T-helper 22 cell (primary cell): ENCODE measurements at places on chromosomes 1 and 21.

- no peak for DNase-seq
These were observed 1.2 kb downstream of the GLIS1 start for GRCh38 chr1:53737648-53738204.

DNA sequence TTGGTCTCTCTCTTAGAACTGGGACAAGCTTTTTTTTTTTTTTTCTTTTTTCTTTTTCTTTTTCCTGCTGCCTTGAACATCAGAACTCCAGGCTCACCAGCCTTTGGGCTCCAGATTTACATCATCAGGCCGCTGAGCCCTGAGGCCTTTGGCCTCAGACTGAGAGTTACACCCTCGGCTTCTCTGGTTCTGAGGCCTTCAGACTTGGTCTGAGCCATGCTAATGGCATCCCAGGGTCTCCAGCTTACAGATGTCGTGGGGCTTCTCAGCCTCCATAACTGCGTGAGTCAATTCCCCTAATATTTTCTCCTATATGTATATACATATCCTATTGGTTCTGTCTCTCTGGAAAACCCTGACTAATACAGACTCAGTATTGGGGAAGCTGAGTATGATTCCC, 36.5 kb upstream of the RC3H1 start:
- no peak for DNase-seq

DNA sequence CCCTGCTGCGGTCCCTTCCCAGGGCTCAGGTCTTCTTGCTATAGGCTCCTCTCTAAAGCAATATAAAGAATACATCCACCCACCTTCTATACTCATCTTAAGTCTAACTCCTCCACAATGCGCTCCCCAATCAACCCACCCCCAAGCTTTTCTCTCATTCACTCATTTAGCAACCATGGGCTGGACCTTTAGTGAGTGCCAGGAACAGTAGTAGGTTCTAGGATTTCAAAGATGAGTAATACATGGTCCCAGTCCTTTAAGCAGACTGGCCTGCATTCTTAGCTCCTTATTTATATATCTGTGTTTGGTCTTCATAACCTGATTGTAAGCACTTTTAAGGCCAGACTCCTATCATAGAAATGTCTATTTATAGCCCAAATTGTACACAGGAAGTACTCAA, 5.9 kb downstream of the CAMK1G start:
- no peak for DNase-seq

- DNase-seq: no peak
These were observed 33.0 kb downstream of the HUNK start for GRCh38 chr21:31905503-31906451.

- no peak for DNase-seq
These were observed 36.2 kb downstream of the CELF3 start for GRCh38 chr1:151680391-151680790.

DNA sequence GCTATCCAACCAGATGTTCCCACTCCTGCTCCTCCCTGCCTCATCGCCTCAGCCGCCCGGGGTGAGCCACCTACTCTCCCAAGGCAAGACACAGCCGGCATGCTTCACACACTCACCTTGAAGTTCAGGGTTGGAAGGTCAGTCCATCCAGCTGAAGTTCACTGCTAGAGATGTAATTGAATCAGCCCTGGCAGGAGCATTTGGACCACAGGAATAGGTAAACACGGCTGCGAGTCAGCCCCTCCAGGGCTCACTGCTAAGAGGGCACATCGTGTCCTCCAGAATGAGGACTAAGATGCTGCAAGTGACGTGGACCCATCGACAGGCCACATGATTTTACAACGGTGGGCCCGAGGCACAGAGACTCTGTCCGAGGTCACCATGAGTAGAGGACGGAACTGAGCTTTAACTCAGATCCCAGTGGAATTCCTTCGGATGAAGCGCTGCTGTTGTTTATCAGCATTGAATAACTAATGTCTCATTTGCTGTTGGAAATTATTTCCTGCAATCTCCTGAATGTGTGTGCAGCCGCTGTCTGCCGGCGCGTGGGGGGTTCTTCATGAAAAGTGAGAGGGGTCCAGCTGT, 41.9 kb downstream of the RSPH1 start:
- no peak for DNase-seq

DNA sequence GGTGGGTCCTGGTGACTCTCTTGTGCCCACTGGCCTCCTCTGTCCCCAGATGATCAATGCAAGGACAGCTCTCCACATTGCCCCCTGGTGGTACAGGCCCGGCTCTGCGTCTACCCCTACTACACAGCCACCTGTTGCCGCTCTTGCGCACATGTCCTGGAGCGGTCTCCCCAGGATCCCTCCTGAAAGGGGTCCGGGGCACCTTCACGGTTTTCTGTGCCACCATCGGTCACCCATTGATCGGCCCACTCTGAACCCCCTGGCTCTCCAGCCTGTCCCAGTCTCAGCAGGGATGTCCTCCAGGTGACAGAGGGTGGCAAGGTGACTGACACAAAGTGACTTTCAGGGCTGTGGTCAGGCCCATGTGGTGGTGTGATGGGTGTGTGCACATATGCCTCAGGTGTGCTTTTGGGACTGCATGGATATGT, 10.8 kb downstream of the ADAMTSL4 start:
- no peak for DNase-seq

GRCh38 chr21:36693489-36694030, 5.4 kb upstream of the SIM2 start:
- no peak for DNase-seq

DNA sequence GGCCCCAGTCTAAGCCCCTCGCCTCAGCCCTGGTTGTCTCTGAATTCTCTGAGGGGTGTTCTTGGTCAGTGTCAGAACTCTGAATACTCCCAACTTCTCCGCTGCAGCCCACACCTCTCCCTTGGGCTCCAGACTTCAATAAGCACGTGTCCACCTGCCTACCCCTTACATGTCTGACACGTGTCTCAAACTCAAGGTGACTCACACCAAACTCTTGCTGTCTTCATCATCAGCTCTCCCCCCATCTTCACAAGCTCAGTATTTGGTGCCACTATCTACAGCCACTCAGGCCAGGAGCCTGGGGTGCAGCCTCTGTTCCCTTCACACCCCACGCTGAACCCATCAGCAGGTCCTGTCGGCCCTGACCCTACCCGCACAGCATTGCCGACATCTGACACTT, 18.8 kb upstream of the UBXN10 start:
- no peak for DNase-seq

GRCh38 chr1:115536279-115536816, 105.4 kb upstream of the VANGL1 start:
- no peak for DNase-seq

GRCh38 chr1:9440763-9441194, 98.5 kb upstream of the SLC25A33 start:
- no peak for DNase-seq

GRCh38 chr1:86991549-86992186, 77.2 kb downstream of the HS2ST1 start:
- no peak for DNase-seq

DNA sequence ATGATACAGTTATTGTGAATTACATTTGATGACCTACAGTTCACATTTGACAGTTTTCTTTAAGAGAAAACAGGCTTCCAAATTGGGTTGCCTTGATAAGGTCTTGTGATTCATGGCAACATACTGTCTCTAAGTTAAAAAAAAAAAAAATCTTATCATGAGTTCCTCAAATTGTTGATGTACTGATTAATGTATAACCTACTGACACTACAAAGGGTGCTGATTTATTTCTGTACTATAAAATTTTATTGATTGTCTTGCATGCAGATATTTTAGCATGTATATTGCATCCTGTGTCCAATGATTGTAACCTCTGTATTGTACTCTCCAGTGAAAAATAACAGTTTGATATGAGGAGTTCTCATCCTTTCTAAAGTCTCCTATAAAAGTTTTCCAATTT, 197.3 kb upstream of the IVNS1ABP start:
- no peak for DNase-seq

- DNase-seq: no peak
These were observed 15.2 kb downstream of the H6PD start for GRCh38 chr1:9249534-9250410.
